IPS DF 6.9 (cell line): ENCODE measurements at places on chromosomes 2 and 18.

- DNase-seq: no peak
Measured at GRCh38 chr2:38185012-38185491, 109.1 kb upstream of the CYP1B1 start.

- no peak for DNase-seq
Measured at GRCh38 chr2:101089942-101090799, 61.0 kb downstream of the TBC1D8 start.

GRCh38 chr18:50662775-50663383 lies 103.0 kb downstream of the MAPK4 start:
- no peak for DNase-seq

DNA sequence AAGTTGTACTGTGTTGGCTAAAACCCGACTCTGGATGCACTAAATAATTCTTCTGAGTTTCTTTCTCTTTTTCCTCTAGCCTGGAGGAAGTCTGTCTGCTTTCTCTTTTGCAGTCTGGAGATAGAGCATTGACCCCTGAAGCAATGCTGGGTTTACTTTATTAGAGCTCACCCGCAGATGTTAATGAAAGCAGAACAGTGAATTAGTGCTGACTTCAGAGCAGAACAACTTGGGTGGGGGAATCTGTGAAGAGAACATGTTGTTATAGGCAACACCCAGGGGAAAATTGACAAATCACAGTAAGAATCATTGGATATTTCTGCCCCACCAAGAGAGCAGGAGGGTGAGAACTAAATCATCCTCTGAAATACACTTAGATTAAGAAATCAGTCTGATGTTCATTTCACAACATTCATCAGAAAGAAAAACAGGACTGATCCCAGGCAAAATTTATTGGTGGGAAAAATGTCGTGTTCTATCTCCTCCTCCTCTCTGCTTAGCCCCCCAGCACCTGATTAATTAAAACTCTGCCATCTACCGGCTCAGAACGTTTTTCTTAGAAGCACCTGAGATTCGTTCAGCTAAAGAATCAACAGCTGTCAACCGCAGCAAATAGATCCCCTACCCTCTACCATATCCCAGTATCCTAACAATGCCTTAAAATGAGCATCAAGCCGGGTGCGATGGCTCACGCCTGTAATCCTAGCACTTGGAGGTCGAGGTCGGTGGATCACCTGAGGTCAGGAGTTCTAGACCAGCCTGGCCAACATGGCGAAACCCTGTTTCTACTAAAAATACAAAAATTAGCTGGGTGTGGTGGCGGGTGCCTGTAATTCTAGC lies 165.1 kb downstream of the FMNL2 start:
- no peak for DNase-seq

DNA sequence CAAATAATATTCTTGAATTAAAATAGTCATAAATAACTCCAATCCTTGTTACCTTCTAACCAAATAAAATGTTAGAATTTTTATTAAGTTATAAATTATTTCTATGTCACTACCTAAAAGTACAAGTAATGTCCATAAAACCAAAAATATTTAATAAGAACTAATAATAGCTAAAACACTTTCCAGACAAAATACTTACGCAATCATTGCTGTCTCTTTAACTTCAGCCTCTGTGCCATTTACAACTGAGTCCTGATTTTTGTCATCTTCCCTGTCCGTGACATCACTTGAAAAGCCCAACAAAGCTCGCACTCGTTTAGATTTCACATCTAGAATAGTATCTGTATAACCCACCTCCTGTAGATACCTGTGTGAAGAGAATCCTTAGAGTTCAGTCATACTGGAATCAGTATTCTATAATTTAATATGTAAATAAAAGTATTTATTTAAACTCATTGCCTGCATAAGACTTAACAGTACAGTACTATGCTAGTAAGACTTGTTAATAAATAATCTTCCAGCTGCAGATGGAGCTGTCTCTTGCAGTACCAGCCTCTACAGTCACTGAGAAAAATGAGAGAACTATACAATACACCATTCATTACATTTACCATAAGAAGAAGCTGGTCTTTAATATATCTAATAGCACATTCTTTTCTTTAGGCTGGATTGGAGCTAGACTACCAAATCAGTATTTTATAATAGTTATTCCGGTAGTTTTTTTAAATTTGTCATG lies 63.8 kb downstream of the STRN start:
- DNase-seq: no peak

GRCh38 chr2:144125751-144126150 lies 394.2 kb downstream of the ZEB2 start:
- no peak for DNase-seq

- DNase-seq: no peak
Measured at GRCh38 chr18:8912348-8913326, 189.9 kb upstream of the NDUFV2 start.

DNA sequence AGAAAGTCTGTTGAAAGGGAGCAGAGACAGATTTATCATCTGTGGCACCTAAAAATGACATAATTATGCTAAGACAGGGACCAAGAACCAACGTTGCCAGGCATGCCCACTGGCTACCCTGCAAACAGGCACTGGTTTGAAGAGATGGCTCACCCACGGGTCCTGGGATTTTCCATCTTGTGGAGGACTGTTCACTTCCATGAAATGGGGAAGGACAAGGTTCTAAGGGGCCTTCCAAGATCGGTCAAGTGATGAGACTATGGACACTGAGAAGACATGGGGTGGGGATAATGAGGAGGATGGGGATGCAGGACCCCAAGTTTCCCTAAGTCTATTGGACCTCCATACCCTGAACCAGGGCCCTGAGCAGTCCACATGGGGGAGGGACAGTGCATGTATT lies 18.9 kb downstream of the LGALSL start:
- DNase-seq: no peak

DNA sequence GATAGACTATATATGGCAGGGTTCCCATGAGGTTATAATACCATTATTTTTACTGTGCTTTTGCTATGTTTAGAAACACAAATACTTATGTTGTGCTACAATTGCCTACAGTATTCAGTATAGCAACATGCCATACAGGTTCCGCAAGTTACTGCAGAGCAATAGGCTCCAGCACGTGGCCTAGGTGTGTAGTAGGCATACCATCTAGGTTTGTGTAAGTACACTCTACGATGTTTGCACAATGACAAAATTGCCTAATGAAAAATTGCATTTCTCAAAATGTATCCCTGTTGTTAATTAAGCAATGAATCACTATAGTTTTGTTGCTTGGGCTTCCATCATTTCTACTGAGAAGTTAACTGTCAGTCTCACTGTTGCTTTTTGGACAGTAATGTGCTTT lies 9.8 kb downstream of the CD302 start:
- DNase-seq: no peak

- no peak for DNase-seq
Measured at GRCh38 chr2:126663184-126663963, 7.4 kb downstream of the GYPC start.

- no peak for DNase-seq
Measured at GRCh38 chr2:134771313-134771801, 52.6 kb upstream of the TMEM163 start.

GRCh38 chr2:153195342-153195741 lies 283.2 kb downstream of the RPRM start:
- DNase-seq: no peak

GRCh38 chr2:26574900-26575560 lies 66.1 kb downstream of the CIB4 start:
- no peak for DNase-seq

GRCh38 chr2:172572981-172573380 lies 17.1 kb downstream of the PDK1 start:
- DNase-seq: no peak

DNA sequence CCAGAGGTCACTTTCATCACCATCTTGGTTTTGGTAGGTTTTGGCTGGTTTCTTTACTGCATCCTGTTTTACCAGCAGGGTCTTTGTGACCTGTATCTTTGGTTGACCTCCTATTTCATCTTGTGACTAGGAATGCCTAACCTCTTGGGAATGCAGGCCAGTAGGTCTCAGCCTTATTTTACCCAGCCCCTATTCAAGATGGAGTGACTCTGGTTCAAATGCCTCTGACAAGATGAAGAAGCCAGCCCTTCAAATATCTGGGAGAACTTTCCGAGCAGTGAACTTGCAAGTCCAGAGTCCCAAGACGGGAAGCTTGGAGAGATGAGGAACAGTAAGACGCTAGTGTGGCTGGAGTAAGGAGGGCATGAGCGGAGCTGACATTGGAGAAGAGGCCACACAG lies 28.6 kb downstream of the PROKR1 start:
- DNase-seq: no peak

GRCh38 chr2:231530099-231531011 lies at the start of gene NMUR1:
Gene NMUR1, minus strand, starts transcription at chr2:231530445. Its CDS starts 84 bp downstream, at chr2:231530361.
- DNase-seq: peak; percentile 25

DNA sequence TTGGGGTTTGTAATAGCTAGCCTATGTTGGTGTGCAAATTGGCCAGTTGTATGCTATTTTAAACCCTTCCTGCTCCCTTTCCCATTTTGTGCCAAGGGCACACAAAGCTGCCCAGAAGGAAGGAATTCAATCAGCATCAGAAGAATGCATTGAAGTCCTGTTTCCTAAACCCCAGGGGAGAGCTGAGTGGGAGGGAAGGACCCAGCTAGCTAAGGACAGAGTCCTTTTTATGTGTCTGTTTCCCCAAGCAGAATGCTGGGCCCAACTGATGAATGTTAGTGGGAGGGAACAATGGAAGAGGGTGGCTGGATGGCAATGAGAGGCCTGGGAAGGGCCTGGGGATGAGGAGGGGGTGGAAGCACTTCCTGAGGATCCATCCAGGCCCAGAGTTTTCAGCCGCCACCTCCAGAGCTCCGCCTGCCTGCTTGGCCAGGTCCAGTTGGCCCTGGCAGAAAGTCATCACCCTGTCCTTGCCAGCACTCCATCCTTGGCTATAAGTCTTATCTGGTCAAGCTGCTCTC lies 32.7 kb downstream of the MEX3C start:
- no peak for DNase-seq

GRCh38 chr2:162925595-162925994 lies 87.0 kb upstream of the KCNH7 start:
- no peak for DNase-seq

- no peak for DNase-seq
Measured at GRCh38 chr2:149017116-149017985, 21.1 kb upstream of the LYPD6B start.

DNA sequence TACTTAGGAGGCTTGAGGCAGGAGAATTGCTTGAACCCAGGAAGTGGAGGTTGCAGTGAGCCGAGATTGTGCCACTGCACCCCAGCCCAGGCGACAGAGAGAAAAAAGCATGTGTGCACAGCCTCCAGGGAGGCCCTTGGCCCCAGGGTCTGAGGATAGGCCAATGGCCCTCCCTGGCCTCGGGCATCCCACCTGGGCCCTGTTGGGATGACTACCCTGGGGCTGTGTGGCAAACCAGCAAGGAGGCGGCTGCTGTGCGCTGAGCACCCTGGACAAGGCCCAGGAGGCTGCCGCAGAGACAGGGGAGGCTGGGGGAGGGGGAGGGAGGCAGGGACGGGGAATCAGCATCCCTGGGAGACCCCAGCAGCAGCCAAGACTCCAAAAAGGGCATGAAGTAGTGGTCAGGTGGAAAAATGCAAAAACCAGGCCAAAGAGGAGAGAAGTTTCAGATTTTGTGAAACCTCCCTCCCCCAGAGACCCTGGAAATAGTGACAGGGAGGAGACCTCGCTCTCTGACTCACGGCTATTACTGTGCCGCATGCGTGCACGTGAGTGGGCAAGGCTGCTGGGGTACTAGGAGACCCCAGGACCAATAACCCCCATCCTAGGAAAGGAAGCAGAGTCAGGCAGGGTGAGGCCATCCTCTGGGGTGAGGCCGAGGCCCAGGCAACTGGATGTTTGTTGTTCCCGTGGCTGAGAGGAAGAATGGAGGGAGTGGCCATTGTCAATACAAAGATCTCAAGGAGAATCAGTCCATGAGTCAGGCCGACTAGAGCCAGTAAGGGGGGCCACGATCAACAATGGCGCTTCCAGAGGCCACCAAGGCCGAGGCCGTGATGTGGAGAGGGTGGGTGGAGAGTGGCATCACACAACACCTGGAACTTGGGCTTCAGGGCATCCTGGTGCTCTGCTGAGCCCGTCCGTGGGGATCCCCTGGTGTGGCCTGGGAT lies 16.0 kb upstream of the B3GNT7 start:
- DNase-seq: no peak

DNA sequence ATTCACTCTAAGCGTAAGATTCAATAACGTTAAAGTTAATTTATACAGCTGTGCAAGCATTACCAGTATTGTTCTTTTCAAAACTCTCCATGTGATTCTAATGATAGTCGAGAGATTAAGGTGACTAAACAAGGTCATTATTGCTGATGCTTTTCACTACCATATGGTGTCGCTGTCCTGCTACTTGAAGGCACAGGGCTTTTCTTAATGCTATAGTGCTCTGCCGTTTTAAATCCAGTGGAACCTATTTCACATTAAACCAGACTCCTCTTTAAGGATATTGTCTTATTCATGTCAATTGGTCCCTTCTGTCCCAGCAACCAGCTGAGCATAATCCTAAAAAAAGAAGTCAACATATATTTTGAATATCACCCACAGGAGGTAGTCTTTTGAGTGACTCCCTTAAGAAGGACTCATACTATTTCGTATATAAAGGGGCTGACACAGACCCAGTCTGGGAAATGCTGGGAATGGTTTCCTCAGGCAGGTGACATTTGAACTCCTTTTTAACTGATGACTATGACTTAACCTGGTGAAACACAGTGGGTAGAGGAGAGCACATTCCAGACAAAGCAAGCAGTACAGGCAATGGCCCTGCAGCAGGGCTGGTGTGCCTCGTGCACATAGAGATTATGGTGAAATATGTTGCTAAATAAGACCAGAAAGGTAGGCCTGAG lies 53.9 kb upstream of the CYTIP start:
- no peak for DNase-seq

- DNase-seq: no peak
Measured at GRCh38 chr2:201523506-201523905, 72.0 kb downstream of the STRADB start.

- DNase-seq: no peak
Measured at GRCh38 chr2:207782238-207783030, 12.7 kb upstream of the FZD5 start.

DNA sequence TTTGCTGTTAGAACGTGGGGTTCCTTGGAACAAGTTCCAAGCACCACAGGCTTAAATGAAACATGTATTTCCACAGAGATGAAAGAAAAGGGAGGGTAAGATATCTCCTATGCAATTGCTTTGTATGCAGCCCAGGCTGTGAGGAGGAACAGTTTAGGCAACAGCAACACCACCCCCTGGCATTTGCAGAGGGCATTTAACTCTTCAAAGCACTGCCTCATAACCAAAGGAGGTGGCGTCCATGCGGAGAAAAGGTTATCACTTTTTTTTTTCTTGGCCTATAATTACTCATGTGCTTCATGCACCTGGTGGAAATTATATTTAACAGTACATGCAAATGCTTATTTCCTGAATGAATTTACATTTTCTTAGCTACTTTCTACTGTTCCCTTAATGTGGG lies 286.0 kb downstream of the LPIN1 start:
- DNase-seq: no peak
